Occipital lobe (tissue), 3 donors: ENCODE measurements at places on chromosomes 5 and 9. TPM values are rescaled to one million over a fixed set of nuclear protein-coding genes. Genes with fewer than 3 reads are reported as not detected.

The ABITRAM gene
- 8.9 TPM for total RNA-seq

The PFN3 gene
- total RNA-seq, result not detected

The SH3GL2 gene
- total RNA-seq, result 52.3 TPM

The SLC34A1 gene
- total RNA-seq, result not detected

The LRRC26 gene
- total RNA-seq, result 0.62 TPM

The ABLIM3 gene
- total RNA-seq, result 5.8 TPM

The BTNL3 gene
- not detected for total RNA-seq

The SLC6A3 gene
- total RNA-seq, result not detected

The SOHLH1 gene
- not detected for total RNA-seq

The SHB gene
- total RNA-seq, result 14.2 TPM

The PRRX2 gene
- 0.16 TPM for total RNA-seq

The XPA gene
- 20.9 TPM for total RNA-seq

The NTNG2 gene
- 46.3 TPM for total RNA-seq

DNA sequence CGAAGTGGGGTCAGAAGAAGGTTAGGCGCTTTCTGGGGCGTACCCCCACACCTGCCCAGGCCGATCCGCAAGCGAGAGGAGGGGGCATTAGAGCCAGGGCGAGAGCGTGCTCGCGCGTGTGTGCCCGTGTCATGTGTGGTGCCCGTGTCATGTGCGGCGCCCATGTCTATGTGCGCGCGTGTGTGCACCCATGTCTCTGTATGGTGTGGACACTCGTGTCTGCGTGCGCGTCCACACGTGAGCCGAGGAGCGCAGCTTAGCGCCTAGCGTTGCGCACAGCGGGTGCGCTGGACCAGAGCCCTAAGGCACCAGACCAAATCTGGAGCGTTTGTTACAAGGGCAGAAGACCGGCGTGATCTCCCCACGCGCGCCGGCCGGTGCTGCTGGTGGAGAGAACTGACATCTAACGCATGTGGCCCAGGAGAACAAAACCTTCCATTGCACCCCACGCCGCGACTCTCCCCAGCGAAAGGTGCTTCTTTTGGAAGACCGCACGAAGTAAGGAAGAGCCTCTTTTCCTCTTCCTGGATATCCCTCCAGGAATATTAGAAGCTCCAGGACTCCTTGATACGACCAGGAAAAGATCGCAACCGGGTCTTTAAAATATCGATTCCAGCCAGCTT lies 644 bp downstream of the NIM1K start:
- peak; percentile 63 for DNase-seq

GRCh38 chr9:33718987-33719386 lies 76.4 kb upstream of the PRSS3 start:
- no peak for DNase-seq

DNA sequence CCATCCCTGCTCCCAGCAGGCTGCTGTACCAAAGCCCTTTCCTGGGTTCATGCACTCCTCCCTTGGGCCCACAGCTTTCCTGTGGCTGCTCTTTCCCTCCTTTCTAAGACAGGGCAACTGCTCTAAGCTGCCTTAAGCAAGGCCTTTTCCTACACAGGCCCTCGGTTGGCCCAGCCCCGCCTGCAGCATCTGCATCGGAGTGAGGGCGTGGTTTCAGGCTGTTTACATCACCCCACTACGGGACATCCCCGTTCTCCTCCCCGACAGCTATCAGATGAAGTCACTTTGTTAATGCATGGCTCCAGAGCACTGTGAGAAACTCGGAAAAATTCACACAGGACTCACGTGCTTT lies 3.4 kb downstream of the DPH7 start:
- no peak for DNase-seq

DNA sequence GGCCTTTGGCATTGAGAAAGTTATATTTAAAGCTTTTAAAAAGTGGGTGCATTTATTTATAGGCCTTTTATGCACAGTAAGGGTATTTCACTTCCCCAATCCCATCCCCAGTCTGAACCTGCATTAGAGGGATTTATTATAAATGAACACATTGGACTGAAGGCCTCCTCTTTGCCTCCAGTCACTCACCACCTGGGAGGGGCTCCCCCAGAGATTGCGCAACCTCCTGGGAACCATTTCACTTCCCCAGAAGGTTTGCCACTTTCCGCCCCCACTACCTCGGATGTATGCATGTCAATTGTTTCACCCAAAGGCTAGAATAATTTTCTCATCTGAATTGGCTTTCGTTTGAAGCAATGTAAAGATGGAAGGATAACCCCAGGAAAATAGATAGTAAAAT lies 29.8 kb upstream of the VCAN start:
- no peak for DNase-seq

GRCh38 chr9:91234523-91234922 lies 127.2 kb downstream of the AUH start:
- no peak for DNase-seq

- DNase-seq, result no peak
Measured at GRCh38 chr9:92402360-92402759, 2.0 kb downstream of the OGN start.

DNA sequence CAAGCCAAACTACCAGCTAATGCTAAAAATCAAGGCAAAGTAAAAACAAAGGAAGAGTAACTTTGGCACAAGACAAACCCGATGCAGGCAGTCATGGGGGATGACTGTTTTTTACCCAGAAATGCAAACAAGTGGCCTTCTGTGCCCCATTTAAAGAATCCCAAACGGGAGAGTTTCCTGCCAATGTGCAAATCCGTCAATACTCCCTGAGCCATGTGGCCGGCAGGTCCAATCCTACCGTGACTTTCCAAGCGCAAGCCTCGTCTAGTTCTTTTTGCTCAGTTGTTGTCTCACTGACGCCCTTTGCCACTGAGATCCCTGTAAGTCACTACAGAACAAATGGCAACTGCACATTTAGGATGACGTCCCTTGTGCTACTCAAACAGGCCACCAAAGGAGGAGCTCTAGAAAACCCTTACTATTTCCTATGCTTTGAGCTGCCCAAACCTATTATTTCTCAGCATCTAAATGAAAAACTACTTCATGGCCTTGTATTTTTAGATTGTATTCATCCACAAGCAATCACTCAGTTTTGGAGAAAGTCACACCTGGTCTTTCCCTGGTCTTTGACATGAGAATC lies 43.4 kb downstream of the OTULIN start:
- DNase-seq, result no peak

DNA sequence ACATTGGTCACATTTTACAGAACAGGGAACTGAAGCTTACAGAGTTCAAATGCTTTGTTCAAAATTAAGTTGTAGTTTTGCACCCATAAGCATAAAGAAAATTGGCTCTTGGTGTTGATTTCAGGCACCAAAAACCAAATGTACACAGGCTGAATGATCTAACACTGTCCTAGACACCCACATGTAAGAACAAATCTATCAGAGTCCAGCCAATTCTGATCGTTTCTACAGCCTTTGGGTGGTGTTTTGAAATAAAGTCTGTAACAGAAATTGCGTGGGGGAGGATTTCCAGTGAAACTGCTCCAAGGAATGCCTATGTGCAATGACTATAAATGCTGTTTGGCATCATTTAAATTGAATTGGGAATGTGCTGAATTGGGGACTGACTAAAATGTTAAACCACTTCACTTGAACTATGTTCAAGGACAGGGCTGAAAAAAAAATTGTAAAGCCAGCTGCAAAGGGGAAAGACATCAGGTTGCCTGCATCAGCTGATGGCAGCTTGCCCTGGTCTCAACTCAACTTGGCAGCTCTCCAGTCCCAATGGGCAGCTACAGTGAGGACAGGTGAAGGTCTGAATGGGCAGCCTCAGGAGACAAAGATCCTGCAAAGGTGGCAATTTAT lies 92.2 kb upstream of the TRPC7 start:
- DNase-seq, result peak; percentile 4

GRCh38 chr9:4290427-4290837 lies 9.4 kb downstream of the GLIS3 start:
- DNase-seq, result no peak

GRCh38 chr5:78953092-78953800 lies 31.9 kb downstream of the ARSB start:
- DNase-seq, result no peak

DNA sequence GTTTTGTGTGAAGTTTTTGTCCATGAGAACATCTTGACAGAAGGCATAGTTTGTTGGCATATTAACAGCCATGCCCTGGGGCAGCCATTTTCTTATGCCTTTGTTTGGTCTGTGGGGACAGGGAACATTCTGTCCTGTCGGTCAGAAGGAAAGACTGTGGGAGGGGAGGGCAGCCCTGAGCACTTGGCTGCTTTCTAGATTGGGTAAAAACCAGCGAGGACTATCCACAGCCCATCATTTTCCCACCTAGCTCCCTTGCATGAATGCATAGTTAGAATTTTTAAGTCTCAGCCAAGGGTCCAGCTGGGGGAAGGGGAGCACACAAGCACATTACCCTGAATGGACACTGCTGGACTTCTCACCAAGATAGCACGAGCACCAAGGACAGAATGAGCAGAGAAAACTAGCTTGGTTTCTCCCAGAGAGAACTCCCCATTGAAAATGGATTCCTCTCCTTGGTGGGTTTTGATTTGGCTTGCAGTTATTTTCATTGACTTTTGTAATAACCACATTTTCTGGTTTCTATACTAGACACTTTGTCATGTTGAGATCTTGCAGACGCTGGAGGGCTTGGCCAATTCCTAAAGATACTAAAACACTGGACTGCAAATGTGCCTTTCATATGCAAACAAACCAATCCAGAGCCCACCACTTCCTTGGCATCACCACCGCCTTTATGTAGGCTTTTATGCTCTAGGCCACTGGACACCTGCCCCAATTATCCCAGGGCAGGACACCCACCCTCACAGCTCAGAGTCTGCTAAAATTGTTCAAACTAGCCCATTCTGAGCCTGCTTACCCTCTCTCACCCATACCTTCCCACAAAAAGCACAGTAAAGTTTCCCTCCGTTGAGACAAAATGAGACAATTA lies 129.9 kb downstream of the BOD1 start:
- no peak for DNase-seq

DNA sequence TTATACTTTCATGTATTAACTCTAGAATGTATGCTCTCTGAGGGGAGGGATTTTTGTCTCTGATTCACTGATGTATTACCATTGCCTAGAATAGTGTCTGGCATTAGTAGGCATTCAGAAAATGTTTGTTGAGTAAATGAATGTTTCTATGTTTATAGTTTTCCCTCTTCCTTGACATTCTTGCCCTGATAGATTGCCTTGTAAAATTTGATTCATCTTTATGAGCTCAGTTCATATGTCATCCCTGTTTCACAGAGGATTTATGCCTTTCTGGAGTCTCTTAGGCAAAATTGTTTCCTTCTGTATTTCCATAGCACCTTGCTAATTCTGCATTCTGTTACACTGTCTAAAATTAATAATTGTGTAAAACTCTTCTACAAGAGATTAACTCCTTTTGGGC lies 72.3 kb downstream of the RASA1 start:
- DNase-seq, result no peak

DNA sequence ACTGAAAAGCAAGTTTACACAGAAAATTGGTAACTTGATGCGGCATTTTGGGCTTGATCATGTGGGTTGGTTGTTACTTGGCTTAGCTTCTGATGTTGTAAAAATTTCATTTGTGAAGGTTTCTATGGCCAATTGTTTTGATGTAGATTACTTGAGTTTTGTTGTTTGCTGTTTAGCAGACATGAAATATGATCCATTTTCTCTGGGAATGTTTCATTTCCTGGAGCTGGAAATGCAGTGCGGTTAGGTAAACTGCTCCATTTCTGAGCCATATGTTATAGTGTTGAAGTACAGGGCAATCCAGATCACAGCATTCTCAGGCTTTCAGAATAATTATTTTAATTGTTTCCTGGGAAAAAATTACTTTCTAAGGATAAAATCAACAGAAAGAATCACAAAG lies 396.9 kb downstream of the ENC1 start:
- no peak for DNase-seq

DNA sequence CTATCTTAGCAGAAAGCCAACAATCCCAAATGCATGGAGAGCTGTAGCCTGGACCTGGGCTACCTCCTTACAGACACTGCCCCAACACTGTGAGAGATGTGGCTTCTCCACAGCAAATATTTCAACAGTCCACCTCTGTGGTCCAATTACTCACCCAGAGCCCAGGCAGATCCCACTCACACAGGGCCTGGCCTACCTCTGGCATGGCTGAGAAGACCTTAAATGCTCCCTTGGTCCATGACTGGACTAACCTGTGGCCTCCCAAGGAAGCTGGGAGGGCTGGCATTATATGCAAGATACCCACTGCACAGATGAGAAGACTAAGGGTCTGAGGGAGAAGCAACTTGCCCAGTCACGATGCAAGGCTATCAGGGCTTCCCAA lies 22.8 kb upstream of the SLC25A51 start:
- no peak for DNase-seq

GRCh38 chr5:52727020-52727419 lies 60.7 kb upstream of the ITGA1 start:
- DNase-seq, result no peak

GRCh38 chr5:179301796-179302195 lies 43.5 kb downstream of the ADAMTS2 start:
- no peak for DNase-seq

DNA sequence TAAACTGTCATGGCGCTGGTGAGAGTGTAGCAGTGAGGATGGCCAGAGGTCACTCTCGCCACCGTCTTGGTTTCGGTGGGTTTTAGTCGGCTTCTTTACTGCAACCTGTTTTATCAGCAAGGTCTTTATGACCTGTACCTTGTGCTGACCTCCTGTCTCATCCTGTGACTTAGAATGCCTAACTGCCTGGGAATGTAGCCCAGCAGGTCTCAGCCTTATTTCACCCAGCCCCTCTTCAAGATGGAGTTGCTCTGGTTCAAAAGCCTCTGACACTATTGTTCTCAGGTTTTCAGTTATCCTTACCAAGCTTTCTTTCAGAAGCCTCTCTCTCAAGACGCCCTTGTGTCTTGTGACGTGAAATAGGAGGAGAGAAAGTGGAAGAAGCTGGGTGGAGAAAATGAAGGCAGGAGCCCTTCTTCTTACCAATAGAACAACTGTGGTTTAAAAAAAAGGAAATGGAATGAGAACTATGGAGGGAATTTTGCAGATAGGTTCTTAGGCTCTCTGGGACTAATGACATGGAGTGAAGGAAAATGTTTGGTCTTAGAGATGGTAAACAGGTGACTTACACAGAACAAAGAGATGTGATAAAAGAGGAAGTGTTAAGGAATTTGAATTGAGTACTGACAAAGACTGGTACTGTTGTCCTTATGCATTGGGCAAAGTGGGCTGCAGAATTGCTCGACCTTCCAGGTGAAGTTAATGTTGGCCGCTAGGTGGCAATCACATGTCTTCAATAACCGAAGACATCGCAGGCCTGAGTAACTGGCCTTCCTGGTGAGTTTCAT lies 133.3 kb upstream of the RAI14 start:
- DNase-seq, result peak; percentile 44

DNA sequence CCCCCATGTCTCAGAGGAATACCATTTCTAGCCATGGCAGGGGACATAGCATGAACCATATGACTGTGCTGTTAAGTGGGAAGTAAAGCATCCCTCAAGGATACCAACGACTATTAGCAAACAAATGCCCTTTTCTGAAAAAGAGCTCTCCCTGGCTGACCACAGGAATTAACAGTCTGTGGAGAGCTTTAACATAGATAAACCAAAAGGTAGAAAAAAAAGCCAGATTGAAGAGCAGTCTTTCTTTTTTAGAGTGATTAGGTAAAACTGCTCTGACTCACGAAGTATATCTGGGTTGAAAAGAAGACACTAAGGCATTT lies 532.7 kb upstream of the DMAC1 start:
- no peak for DNase-seq
